ENCODE measurements at places on chromosomes 5 and 9.

GRCh38 chr9:12784461-12785259, 9.8 kb downstream of the LURAP1L start:
- no peak for DNase-seq

GRCh38 chr9:36892279-36892678, 141.8 kb downstream of the PAX5 start:
- DNase-seq = no peak

DNA sequence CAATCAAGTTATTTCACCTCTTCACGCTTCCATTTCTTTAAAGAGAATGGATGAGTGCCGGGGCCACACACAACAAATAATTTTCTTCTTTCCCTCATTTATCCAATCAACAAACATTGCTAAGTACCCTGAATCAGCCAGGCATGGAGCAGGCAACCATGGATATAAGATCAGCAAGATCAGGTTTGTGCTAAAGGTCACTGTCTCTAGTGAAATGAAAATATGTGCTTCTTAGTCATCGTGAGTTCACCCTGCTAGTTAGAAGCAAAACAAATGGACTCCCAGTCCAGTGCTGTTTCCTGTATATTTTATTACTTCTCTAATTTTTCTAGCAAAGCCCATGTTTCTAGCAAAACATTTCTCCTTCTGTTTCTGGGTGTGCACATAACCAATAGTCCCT, 629.2 kb downstream of the BNC2 start:
- no peak for DNase-seq

DNA sequence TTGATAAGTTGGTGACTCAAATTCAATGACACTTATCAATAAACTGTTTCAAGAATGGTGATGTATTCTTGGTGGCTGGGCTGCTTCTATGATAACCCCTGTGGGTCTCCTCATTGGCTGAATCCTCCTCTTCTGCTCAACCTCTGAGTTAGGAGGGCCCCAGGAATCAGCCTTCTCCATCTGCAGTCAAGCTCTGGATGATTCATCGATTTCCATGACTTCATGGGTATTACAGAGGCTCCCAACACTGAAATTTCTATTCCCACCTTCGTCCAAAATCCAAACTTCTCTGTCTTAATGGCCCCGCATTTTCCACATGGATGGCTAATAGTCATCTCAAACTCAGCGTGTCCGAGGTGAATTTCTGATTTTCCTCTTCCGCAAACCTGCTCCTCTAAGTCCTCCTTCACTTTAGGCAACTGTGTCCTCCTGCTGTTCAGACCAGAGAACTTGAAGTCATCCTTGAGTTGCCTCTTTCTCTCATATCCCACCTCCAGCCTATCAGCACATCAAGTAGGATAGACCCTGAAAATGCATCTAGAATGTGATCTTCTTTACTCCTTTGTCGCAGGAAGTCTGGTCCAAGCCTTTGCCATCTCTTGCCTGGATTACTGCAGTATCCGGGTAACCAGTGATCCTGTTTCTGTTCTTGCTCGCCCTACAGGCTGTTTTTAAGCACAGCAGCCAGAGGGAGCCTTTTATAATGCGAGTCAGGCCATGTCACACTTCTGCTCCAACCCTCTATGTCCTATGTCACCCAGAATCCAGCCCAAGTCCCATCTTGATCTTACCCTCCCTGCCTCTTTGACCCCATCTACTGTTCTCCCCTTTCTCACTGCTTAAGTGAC, 41.4 kb upstream of the IL7R start:
- no peak for DNase-seq

DNA sequence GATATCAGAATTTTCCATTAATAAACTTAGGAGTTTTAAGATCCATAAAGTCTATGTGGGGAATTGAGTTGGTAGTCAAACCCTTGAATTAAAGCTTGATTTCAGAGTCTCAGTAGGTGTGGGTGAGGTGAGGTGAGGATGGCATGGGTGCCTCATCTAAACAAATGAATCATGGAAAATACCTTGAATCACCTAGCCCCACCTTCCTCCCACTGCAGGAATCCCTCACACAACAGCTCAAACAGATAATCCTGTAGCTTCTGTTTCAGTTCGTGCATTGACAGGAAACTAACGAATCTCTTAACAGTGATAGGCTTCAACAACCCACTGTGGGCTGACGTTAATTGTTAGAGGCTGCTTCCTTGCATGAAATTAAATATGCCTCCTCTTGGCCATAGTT, 185.0 kb downstream of the SREK1 start:
- no peak for DNase-seq

- no peak for DNase-seq
These were observed 371.6 kb downstream of the PIK3R1 start for GRCh38 chr5:68587171-68587570.

DNA sequence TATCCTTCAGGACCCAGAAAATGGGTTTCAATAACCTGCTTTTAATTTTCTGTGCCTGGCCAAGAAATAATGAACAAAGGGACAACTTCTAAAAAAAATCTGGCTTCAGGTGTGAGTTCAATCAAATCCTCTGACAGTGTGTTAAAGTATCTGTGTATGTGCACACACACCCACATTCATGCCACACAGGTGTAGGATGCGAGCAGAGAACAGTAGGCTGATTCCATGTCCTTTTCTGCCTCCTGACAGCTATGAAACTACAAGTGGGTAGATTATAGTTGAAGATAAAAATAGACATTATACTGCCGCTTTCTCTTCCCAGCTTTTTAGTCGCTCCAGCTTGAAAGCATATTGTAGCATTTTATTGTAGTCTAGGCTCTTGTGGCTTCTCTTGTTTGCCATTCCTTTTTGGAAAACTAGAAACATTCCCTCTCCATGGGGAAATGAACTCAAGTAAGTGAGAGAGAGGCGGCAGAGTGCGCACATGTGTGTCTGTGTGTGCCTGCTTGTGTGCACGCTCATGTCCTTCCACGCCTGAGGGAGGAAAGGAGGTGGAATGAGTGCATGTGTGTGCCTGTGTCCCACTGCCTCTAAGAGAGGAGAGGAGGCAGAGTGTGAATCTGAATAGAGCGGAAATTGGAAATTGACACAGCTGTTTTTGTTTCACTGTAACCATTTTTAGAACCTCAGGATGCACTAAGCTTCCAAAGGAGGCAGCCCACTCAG, 273.0 kb downstream of the ELAVL2 start:
- no peak for DNase-seq

DNA sequence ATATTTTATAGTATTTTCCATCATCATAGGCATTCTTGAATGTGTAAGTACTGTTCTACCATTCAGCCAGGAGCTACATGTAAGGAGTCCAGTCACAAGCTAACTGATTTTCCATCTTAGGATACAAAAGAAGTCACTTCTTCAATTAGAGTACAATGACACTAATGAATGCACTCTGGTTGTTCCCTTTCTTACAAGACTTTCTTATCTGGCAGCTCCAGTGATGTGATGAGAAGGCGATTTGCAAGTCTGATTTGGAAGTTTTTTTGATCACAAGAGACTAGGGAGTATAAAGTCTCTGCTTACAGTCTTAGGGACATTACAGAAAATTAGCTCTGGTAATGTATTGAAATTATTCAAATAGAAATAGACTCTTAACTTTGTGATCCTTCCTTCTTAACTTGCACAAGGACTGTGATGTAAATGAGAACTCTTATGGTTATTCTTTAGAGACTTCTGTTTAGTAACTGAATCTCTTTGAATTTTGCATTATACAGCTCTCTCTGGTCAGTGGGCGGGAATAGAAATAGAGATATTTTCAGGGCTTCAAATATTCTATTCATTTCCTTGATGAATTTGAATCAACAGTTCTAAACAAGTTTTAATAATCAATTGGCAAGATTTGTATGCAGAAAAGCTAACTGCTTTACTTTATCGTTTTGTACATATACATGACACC, 130.4 kb upstream of the CDH6 start:
- DNase-seq = no peak

DNA sequence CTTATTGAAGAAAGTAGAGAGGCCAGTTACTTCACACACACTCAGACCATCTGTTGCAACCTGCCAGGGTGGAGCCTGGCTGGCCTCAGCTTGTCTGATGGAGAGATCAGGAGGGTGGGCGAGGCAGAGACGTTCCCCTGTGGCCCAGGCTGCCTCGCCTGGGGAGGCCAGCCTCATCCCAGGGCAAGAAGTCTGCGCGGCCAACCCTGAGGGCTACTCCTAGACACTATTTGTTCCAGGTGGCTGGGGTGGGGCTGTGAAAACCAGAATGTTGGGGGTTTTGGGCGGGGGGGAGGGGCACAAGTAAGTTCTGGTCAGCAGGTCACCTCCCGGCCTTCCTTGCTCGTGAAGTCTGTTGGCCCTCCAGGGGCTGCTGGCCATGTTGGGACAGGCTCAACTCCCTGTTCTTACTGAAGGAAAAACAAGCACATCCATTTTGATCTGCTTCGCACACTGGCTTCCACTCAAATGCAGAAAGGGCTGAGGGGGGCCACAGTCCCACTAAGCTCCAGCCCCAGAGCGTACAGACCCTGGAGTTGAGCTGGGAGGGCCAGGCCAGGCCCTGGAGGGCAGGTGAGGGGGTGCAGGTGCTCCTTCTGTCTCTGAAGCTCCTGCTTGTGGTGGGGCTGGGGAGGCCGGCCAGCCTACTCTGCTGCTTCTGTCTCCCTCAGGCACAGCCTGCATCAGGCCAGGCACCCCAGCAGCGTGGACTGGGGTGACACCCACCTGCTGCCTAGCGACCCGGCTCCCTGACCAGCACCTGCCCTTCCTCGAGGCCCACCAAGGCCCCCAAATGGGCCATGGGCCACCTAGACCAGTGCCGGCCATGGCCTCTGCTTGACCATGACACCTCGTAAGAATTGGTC, 46.6 kb downstream of the SECISBP2 start:
- no peak for DNase-seq
